ENCODE measurements at places on chromosomes 5 and 9.

GRCh38 chr9:110601098-110601497 is 21.6 kb upstream of the SVEP1 start:
- no peak for DNase-seq

DNA sequence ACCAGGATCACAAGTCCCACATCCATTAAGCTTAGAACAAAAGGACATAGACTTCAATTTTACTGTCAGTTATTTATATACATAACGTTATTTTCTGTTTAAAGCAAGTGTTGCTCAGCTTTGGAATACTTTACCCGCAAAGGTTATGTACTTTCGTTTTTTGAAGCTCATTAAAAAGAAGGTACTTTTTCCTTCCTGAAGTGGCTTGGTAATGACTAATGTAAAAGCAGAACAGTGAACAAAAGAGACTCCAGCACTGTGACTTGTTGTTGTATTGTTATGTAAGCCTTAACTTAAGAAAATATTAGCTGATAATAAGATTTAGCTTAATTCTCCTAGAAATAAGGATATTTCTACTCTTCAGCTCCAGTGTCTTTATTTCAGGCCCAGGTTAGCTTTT is 97.3 kb upstream of the SLCO6A1 start:
- DNase-seq, result no peak

DNA sequence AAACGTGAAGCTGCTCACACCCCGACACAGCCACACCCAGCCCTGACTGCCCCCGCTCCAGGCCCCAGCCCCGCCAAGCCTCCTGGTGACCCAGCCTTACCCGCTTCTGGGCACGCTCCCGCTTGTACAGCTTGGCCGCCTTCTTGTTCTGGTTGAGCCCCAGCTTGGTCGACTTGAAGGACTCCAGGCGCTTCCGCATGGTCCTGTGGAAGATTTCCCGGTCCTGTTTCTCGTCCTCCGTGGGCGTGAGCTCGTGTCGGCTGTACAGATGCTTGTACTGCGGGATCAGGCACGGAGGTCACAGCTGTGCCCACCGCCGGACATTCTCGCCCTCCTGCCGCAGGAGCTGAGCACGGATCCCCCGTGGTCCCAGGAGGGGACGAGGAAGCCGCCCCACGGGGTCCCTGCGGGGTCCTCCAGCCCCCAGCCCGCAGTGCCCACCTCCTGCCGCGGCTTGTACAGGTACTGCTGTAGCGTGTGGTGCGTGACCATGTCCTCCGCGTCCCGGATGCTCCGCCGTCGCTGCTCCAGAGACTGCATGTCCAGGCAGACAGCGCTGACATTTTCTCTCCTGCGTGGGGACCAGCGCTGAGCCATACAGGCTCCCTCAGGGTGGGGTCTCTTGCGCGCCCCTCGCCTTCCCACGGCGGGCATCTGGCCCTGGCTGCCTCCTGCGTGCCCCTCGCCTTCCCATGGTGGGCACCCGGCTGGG is 33.3 kb downstream of the EXOC3 start:
- no peak for DNase-seq

- no peak for DNase-seq
Measured at GRCh38 chr5:143987264-143987663, 175.3 kb downstream of the HMHB1 start.

- no peak for DNase-seq
Measured at GRCh38 chr5:165135565-165135964, 1630.1 kb downstream of the MAT2B start.

DNA sequence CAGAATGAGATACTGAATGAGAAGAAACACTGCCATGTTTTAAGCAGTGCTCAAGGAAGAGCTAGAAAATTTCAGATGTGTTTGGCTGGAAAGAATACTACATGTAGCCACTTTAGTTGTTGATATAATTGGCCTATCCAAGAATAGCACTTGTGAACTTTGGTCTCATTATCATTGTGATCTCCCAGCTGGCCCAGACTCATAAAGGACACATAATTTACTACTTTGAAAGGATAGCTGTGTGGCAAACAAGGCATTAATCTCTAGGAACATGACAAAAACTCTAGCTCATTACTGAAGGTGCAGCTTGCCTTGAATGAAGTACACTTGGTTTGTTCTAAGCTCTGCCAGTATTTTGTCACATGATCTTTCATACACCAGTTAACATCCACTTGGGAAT is 356.3 kb downstream of the CSNK1G3 start:
- DNase-seq, result no peak

- no peak for DNase-seq
Measured at GRCh38 chr5:136032564-136032963, 3.8 kb downstream of the TGFBI start.

GRCh38 chr9:17528859-17529258 is 50.0 kb upstream of the SH3GL2 start:
- DNase-seq, result no peak

GRCh38 chr5:142561029-142561428 is 124.9 kb downstream of the FGF1 start:
- DNase-seq, result no peak

DNA sequence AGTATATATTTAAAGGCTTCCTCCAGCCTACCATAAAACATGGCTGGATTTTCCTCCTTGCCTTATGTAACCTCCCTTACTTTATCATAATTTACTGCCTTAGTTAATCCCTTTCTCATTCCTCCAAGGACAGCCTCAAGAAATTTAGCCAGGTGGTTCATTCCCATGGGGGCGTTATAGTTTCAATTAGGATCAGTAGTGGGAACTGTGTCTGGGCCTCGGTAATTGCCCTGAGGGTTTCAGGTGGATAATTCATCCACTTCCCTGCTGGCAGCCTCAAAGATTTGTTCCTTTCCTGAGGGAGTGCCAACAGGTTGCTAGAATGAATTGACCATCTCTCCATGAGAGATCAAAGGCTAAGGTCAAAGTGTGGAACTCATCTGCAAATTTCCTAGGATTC is 4.3 kb upstream of the GM2A start:
- no peak for DNase-seq

DNA sequence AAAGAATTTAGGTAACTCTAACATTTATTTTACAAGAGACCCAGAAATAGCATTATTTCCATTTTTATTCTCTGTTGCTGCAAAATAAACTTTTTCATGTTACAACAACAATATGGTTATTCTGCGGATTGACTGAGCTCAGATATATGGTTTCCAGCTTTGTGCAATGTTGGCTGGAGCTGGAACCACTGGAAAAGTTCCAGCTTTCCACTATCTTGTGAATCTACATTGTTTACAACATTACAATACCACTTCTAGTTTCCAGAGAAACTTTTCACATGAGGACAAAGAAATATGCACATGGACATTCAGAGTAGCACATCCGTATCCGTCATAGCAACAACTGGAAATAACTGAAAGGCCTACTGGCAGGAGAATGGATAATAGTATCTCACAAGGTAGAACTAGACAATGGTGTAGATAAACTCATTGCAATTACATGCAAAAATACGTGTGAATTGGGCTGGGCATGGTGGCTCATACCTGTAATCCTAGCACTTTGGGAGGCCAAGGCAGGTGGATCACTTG is 436.1 kb upstream of the ADAMTS16 start:
- DNase-seq, result no peak

DNA sequence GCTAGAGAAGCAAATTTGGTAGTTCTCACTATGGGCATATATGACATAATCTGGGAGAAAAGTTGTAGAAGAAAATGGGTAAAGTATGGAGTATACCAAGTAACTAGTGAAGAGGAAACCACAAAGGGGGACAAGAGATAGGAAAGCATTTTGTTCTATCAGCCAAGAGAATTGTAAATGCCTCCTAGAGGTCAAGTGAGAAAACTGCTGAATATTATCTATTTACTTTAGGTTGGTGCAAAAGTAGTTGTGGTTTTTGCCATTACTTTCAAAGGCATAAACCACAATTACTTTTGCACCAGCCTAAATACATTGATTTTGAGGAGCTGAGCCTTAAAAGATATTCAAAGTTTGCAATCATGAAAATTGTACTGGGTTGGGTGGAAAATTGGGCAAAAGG is 126.7 kb upstream of the GRHPR start:
- no peak for DNase-seq

DNA sequence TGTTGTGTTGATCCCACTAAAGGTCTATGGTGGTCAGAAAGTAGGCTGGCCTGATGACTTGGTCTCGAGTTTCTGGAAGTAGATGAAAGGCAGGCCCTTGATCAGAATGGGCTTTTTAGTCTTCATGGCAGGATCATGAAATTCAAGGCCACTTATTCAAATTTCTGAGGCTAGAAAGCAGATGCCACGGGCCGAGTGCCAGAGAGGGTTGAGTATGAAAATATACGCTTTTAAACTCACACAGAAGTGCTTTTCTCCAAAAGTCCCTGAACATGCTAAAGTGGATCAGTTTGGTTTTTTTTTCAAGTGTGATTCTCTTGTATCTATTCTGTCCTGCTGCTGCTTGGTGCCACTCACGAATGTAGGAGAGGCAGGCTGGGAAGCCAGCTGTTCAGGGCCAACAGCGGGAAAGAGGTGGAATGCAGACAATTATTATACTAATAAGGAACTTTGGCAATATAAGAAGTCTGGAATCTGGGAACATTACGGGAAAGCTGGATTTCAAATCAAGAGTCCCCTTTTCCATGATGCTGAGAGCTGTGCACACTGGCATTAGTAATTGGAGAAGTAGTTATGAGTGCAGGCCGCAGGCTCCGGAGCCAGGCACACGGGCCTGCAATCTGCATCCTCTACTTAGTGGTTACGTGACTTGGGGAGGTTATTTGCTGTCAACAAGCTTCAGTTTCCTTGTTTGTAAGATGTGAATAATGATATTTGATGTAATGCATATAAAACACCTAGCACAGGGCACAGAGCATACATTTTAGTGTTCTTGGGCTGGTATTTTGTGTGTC is 95.8 kb downstream of the LMNB1 start:
- no peak for DNase-seq

DNA sequence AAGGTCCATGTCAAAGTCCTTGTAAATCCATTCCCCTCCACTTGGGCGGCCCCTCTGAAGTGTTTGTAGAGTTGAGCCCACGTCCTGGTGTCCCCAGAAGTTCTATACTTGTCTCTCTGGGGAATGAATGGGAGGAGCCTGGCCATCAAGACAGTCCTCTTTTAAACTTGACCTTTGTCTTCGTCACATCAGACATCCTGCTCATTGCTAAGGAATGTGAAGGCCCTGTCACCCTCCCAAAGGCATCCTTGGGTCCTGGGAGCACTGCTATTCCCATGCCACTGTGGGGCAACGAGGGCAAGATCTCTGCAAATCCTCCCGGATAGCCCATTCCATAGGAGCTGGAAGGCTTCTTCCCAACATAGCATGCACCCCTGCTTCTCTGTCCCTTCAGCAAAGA is 235.5 kb downstream of the SLIT3 start:
- DNase-seq, result no peak

GRCh38 chr5:114660791-114661190 is 298.9 kb downstream of the KCNN2 start:
- no peak for DNase-seq

DNA sequence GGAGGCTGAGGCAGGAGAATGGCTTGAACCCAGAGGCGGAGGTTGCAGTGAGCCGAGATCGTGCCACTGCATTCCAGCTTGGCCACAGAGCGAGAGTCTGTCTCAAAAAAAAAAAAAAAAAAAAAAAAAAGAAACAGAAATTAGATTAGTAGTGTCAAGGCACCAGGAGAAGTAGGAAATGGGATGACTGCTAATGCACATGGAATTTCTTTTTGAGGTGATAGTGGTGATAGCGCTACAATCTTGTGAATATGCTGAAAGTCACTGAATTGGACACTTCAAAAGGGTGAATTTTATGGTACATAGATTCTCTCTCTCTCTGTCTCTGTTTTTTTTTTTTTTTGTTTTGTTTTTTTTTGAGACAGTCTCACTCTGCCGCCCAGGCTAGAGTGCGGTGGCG is 42.1 kb upstream of the SUB1 start:
- DNase-seq, result no peak

GRCh38 chr5:56735849-56736641 is 79.3 kb upstream of the MAP3K1 start:
- DNase-seq, result no peak

DNA sequence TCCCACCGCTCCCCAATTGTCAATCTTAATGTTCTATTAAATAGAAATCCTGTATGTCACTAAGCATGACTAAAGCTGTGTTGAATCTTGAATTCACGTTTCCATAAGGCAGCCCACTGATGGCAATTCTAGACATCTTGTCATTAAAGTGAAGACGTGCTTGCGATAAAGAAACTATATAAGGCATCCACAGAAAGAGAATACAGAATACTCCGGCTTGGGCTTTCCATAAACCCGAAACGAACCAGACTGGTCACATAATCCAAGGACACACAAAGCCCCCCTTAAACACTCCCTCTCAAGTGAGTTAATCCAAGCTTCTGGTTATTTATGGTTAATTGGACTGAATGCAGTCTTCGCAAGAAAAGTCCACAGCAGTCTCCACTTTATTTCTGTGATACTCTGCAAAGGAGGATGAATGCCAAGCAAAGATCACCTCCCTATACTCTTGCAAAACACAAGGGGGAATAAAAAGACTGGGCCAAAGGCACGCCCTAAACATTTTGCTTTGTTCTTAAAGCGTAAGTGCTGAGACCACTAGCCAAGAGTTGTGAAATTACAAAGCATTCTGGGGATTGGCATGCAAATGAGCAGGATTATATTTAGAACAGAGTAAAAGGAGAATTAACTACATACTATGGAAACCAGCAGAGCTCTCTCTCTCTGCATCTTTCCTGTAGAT is 54.7 kb downstream of the DPYSL3 start:
- DNase-seq, result no peak

DNA sequence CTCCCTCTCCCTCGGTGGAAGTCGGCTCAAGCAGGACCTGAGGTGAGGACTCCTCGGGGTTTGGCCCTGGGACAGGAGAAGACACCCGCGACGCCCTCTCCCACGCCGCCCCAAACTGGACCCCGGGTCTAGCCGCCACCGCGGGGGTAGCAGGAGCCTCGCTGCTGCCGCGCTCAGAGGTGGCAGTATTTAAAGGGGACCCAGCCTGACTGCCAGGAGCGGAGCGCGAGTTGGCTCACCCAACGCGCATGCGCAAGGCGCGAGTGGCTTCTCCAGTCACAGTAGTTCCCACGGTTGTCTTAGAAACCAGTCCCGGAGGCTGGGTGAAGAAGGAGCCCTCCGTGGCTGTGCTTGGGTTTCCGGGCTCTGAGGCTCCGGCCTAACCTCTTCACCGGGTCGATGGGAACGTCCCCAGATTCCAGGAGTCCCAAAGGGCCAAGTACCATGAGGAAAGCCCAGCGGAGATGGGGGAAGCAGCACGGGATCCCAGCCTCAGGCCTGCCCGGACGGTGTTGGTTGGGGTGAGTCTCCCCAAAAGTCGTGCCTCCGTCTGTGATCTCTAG is 477.8 kb downstream of the SPATA31A7 start:
- no peak for DNase-seq

DNA sequence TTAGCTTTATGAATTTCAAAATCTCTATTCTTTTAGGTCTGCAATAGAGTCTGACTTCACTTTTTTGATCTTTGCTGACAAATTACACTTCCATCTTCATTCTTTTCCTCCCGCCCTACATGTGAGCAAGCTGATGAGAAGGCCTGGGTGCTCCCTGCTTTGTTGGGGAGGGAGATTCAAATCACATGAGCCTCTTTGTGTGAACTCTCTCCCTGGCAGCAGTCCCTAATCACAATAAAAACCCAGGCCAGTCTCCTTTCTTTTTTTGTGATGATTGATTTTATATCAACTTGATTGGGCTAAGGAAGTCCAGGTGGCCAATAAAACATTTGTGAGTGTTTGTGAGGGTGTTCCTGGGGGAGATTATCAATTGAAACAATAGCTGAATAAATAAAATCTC is 89.4 kb downstream of the PSAT1 start:
- DNase-seq, result no peak

Measured in activated CD8-positive, alpha-beta memory T cell treated with anti-CD3 and anti-CD28 coated beads for 1 hour (primary cell).